ENCODE measurements at places on chromosomes 1 and 21.

DNA sequence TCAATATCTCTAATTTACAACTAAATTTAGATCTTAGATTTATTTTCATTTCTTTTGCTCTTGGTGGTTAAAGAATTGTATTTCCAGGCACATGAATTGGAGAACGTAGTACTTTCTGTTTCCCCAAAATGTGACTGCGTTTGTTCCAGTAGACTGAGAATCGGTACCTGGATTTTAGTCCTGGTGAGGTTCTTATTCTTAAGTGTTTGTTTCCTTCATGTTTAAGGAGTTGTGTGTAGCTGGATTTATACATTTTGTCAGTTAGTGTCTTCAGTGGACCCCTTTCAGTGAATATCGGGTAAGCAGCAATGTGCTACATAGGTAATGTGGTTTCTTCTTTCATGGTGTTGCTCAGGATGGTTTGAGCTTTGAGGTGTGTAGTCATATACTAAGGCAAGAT, 6.8 kb downstream of the MIER1 start:
- DNase-seq = no peak

GRCh38 chr1:239189998-239190512, 196.3 kb upstream of the CHRM3 start:
- no peak for DNase-seq

GRCh38 chr1:203304919-203305808, at the start of gene BTG2:
TSS of gene BTG2 (plus strand) at chr1:203305519. CDS start at chr1:203305607, 88 bp downstream.
- DNase-seq = peak; percentile 94

DNA sequence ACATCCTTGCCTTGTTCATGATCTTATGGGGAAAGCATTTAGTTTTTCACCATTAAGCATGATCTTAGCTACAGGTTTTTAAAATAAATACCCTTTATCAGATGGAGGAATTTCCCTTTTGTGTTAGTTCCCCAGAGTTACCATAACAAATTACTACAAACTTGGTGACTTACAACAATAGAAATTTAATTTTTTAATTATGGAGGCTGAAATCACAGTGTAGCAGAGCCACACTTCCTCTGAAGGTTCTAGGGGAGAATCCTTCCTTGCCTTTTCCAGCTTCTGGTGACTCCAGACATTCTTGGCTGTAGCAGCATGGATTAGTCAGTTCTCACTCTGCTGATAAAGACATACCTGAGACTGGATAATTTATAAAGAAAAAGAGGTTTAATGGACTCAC, 18.5 kb downstream of the MIGA1 start:
- no peak for DNase-seq

DNA sequence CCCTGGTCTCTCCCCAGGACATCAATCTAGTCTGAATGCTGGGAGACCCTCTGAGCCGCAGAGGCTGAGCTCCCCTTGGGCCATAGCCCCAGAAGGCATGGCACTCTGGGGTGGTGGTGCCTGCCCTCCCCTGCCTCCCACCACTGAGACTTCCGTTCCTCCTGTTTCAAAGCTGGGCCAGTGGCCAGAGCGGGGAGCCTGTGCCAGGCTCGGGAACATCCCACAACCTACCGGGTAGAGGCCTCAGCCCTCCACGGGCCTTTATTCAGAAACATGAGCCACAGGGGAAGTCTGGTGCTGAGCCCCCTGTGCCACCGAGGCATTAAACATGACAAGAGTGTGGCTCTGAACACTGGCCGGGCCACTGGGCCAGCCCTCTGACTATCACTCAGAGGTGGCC, 8.1 kb downstream of the CCDC24 start:
- DNase-seq = no peak

DNA sequence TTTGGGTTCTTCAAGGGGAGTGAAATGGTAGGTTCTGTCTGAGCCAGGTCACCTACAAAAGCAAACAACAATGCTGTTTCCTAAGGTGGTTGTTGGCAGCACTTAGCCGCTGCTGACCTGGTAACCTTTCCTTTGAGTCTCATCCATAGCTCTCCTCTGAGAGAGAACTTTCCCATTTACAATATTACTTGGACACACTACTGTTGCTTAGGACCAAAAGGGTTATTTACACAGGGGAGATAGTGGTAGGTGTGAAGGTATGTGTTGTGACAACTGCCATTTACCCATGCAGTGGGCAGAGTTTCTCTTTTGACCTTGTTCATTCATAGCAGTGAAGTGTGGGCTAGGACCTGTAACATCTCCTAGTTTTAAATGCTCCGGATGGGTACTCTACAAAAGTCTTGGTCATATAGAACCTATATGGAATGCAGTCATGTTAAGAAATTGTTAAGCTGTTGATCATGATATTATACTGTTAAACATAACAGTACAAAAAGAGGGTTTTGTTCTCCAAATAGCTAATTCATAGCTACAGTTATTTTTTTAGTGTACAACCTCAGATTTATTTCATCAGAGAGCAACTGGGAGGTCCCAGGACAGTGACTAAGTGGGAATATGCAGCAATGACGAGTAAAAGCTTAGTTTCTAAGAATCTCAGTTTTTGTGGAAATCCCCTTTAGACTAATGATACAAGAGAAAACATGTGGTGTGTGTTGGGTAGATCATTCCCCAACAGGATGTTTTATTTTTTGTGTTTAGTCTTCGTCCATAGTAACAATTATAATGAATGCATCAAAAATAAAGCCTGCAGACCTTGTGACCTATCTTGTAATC, 219.7 kb downstream of the NFIA start:
- DNase-seq = no peak

Measured in activated naive CD4-positive, alpha-beta T cell treated with anti-CD3 and anti-CD28 coated beads, Interleukin-2, amount 10 ng/mL, durations not matched to agents 7 days and 5 days (primary cell).